ENCODE measurements at places on chromosomes 12 and 14.

DNA sequence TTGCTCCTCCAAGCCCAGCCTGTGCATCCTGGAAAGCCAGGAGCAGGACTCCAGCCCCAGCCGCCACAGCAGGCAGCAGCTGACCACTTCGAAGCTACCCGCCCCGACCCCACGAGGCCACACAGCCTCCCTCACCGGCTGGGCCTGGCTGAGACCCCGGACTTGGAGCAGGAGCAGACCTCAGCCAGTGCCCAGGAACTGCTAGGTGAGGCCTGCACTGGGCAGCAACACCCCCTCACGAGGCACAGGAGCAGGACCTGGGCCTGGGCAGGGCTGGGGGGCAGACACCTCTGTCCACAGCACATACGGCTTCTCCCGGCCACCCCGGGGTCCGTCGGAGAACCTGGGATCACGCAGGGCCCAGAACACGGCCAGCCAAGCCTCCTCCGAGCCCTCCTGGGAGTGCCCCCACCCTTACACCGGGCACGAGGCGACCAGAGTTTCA lies 137.4 kb upstream of the C14orf180 start:
- peak; percentile 51 for DNase-seq

- DNase-seq, result no peak
These were observed at the start of gene SBNO1 for GRCh38 chr12:123364532-123365024. Gene SBNO1, minus strand, starts transcription at chr12:123364847. Its CDS starts 14,406 bp downstream, at chr12:123350441.

GRCh38 chr12:64895526-64895925 lies 71.1 kb downstream of the TBC1D30 start:
- DNase-seq, result no peak

GRCh38 chr12:62562846-62563245 lies 96.2 kb downstream of the MON2 start:
- DNase-seq, result no peak

DNA sequence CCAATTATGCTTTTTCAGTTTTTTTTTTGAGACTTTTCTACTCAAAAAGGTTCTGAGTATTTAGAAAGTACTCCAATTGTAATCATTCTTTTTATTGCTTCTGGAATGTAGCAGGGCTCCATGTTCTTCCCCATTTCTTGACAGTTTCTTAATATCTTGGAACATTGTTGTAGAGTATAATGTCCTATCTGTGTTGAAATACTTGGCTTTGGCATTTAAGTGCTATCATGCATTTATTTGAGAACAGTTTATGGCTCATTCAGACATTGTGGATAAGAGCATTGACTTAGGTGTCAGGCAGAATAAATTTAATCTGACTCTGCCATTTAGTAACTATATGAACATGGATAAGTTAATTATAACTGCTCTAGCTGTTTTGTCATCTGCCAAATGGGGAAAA lies 28.3 kb downstream of the ADIPOR2 start:
- DNase-seq, result no peak

GRCh38 chr12:102172436-102172835 lies 25.2 kb downstream of the PMCH start:
- no peak for DNase-seq

DNA sequence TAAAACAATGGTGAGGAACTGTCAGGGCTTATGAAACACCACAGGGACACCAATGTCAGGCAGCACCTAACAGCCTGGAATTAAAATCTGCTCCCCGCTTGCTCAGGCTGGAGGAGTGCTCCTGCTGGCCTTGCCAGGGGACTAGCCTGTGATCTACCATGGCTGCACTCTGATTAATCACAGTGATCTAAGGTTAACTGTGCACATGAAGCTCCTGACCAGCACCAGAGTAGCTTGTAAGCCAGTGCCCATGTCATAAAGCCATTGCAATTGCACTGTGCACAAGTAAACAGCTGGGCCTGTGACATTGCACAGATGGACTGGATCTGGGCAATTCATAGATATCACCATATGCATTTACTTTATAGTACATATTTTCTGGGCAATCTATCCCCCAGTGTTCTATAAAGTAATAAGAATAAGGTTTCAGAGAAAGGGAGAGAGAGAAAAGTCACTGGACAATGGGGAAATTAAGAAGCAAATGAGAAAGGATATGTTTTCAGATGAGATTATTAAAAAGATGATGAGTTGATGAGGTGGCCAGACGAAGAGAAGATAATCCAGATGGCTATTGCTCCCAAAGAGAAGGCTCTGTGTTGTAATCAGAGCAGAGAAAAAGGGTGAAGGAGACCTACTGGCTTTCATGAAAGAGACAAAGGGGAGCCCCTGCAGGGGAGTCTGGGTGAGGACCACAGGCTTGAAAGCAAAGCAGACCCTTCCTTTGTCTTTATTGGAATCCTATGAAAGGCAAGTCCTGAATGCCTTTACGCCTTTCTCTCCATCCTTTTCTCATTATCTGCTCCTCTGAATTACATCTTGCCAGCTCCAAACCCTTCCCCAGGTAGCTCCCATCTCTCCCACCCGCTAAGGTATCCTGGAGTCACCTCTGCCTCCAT lies 145.8 kb downstream of the SLC38A6 start:
- DNase-seq, result no peak

DNA sequence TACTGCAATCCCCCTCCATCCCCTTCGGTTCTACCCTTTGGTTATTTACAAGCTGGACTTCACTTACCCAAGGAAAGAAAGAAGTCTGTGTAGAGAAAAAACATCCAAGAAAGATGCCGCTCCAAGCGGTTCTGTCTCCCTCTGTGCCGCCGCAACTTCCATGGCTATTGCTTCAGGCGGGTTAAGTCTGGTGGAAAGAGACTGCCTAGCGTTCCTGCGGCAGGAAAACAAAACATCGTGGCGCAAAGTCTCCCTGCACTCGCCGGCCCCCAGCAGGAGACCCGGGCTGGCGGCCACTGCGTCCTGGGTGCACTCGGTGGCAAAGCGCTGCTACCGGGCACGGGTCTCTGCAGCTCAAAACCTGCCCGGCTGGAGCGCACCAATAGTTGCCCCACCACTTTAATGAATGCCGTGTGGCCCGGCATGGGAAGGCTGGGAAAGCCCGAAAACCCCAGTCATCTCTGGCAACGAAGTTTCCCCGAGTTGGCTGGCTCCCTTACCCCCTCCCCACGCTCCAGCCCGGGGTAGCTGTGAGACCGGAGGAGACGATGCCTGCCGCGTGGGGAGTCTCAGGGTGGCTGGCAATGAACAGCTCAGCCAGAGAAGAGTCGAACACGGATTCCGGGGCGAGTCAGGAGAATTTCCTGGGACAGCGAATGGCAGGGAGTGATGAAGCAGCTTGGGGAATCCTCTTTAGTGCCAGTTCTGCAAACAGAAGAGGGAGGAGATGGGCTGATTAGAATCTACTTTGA lies 3.5 kb upstream of the KCNK10 start:
- peak; percentile 67 for DNase-seq

GRCh38 chr12:64666054-64666914 lies 56.0 kb downstream of the RASSF3 start:
- no peak for DNase-seq

DNA sequence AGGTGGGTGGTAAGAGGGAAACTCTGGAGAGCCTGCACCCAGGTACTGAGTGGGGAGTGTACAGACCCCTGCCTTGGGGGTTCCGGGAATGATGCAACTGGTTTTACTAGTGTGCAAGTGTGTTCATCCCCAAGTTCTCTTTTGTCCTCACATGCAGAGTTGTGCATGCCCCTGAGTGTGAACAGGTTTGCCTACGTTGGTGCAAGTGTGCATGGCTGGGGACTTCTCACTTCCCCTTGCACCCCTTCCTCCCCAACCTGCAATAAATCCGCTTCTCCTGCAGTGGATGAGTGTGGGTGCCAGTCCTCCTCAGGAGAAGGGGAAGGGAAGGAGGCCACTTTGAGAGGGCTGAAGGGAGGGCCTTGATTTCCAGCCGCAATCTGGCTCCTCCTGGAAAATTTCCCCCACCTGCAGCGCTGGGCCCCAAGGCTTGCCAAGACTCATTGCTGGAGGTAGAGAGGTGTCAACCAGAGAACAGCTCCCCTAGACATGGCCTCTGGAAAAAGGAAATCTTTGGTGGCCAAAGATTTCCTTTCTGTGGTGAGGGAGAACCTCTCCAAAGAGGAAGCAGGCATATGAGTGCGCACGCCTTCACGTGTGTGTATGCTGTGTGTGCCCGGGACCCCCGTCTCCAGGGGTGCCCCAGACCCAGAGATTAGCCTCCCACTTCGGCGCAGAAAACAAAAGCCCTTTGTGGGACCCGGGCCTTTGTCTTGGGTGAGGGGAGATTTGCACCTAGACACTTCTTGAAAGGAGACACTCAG lies 5.5 kb downstream of the AQP2 start:
- DNase-seq, result no peak

DNA sequence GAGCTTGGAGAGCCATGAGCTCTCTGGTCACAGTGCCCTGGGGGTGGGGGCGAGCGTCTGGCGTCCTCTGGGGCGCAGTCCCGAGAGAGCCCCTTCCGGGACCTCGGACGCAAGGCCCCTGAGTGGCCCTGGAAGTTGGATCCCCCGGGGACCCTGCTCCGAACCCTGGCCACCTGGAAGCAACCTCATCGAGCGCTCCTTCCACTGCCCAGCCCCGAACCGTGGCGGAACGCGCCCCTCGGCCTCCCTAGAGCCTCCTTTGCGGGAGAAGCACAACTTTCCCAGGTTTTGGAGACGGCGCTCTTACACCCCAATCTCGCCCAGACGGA lies 1.2 kb downstream of the NOS1 start:
- peak; percentile 60 for DNase-seq

- no peak for DNase-seq
These were observed 318.0 kb downstream of the BCAT1 start for GRCh38 chr12:24630856-24631255.

- DNase-seq, result no peak
These were observed 179.9 kb upstream of the PELI2 start for GRCh38 chr14:55938249-55938791.

GRCh38 chr12:109631302-109631701 lies 57.7 kb downstream of the MVK start:
- DNase-seq, result no peak

DNA sequence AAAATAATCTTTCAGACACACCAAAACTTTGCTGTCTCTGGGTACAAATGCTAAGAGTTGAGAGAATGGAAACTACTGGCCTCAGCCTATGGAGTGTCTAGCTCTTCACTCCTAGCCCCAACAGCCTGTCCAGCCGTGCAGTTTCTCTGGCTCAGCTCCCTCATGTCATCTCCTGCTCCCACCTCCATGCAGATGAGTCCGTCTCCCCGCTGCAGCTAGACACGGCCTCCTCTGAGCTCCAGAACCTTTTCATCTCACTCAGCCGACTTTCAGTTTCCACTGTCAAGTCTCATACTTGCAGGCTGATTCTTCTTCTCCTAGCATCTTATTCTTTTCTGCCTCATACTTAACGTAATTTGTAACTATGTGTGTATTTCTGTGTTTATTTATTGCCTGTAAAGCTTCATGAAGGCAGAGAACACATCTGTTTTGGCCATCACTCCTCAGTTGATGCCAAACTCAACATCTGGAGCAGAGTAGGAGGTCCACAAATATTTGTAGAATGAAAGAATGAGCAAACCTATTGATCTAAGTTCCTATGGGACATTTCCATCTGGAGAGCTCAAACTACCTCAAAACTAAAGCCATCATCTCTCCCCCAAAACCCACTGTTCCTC lies 139.8 kb upstream of the PWP1 start:
- DNase-seq, result no peak

- DNase-seq, result peak; percentile 58
These were observed 2.4 kb downstream of the MBD6 start for GRCh38 chr12:57524814-57525614.

DNA sequence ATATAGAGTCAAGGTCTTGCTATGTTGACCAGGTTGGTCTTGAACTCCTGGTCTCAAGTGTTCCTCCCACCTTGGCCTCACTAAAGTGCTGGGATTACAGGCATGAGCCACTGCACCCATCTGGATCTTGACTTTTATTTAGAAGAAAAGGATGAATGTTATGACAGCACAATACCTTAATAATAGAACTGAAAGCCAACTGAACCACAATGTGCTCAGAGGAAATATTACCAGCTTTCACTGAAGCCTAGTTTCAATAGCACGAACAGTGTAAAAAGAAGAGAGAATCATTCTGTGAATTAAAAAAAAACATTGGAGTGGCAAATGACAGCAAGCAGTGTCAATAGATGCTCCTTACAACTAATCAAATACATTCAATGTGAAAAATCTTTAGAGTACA lies 239.2 kb upstream of the RMST start:
- DNase-seq, result no peak

GRCh38 chr12:129550353-129550752 lies 353.5 kb downstream of the TMEM132D start:
- DNase-seq, result no peak

- DNase-seq, result no peak
These were observed 2.1 kb downstream of the ITPK1 start for GRCh38 chr14:93113678-93114067.

Data from ecto neural progenitor cell (in vitro differentiated cells).